ENCODE measurements at places on chromosomes 11 and 22.

DNA sequence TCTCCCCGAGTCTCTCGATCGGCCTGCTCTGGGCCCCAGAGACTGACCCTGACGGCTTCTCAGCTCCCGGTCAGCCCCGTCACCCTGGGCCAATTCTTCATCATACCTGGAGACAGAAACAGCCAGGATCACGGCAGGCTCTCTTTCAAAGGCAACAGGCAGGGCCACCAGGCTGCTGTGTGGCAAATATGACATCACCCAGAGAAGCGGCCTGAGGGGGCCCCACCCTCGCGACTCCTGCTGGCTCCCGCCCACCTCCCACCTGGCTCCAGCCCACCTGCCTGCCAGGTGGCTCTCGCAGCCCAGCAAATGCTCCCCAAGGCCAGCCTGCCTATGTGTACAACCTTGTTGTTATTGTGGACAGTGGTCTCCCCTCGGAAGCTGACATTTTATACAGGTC, 24.9 kb upstream of the PACSIN2 start:
- no peak for DNase-seq

GRCh38 chr11:11171854-11172253, 181.2 kb downstream of the CSNK2A3 start:
- no peak for DNase-seq

GRCh38 chr22:48352086-48352911, 1475.4 kb downstream of the BRD1 start:
- DNase-seq, result no peak

DNA sequence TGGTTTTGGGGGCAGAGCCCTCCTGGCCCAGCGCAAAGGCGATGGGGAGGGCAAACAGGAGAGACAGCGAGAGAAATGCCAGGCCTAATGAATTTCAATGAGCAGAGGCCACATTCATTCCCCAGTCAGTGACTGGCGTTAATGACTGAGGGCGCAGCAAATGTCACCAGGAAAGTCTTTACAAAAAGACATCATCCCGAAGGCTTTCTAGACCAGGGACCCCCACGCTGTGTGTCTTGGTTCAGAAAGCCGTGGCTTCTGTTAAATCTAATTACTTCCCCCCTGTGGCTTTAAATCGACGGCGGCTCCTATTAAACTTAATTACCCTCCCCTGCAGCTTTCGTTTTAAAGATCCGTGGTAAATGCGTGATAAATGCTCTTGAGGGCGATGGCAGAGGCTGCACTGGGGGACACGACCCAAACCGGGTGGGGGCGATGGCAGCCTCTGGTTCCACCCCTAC, 1.6 kb upstream of the FGF19 start:
- no peak for DNase-seq

- no peak for DNase-seq
These were observed at the start of gene SHANK3 for GRCh38 chr22:50672471-50673230. SHANK3 (plus strand) TSS chr22:50672823.

DNA sequence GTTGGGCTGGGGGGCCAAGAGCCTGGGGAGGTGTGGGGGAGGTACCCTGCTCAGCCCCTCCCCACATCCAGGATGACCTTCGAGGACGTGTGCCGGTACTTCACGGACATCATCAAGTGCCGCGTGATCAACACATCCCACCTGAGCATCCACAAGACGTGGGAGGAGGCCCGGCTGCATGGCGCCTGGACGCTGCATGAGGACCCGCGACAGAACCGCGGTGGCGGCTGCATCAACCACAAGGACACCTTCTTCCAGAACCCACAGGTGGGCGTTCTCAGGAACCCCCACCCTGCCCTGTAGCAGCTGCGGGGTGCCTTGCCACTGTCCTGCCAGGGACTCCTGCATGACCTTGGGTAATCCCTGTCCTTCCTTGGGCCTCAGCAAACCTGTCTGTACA, 10.0 kb upstream of the MYO7A start:
- no peak for DNase-seq

- DNase-seq, result no peak
These were observed 80.7 kb downstream of the RBFOX2 start for GRCh38 chr22:35947794-35948425.

DNA sequence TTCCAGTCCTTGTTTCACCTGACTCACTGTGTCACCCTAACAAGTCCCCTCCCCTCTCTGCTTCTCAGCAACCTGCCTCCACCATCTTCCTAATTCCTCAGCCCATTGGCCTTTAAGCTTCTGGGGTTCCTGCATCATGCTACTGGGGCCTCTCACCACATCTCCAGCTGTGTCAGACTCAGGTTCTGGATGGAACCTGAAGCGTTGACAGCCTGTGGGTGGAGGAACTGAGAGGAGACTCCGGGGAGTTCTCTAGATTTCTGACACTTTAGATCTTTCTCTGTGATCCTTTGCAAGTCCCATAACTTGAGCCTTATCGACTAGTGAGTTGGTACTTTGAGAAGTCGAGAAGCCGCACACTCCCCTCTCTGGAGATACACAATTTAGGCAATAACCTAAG, 11.6 kb upstream of the SLC5A1 start:
- no peak for DNase-seq

DNA sequence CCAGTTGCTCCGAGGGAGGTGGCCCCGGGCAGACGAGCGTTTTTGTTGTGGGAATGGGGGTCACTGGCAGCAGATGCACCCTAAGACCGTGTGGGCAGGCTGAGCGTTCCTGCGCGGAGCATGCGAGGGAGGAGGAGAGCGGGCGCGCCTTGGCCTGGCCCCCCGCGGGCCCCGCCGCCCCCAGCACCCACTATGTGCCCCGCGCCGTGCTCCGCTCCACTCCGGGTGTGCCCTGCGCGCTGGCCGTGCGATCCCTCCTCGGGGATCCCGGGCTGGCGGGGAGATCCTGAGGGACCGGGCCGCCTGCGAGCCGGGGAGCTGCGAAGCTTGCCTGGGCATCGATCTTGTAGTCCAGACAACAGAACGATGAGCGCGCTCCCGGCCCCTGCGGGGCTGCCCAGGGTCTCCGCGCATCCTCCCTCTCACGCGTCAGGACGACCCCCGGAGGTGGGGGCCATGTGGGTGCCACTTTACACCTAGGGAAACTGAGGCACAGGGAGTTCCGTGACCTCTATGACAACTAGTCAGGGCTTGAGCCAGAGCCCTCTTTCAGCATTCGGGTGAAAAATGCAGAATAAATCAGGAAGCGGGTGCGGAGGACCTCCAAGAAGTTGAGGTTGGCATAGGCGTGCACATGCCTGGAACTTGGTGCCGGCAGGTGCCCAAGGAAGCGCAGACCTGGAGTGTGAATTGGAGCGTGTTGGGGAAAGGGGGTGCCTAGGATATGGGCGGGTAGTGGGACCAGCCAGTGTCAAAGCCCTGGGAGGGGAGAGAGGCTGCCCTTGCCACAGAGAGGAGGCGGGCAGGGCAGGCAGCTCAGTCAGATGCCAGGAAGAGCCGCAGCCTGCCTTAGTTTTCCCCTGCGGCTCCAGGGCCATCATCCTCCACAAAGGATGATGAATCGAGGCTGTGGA, 1.3 kb upstream of the KMT5B start:
- DNase-seq, result no peak

DNA sequence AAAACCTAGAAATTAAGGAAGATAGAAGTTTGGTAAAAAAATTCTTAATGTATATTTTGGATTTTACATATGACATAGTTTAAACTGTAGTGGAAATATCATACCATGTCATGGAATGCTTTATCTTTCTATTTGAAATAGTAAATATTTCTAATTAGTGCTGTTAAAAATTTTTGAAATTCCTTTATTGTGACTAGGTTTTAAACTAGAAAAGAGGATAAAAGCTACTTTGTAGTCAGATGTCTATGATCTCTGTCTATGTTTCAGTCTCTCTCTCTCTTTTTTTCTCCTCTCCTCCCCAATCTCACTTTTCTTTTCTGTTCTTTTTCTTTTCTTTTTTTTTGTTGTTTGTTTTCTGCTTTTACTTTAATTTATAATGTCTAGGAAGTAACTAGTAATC, 226.2 kb downstream of the TMEM135 start:
- DNase-seq, result no peak

- no peak for DNase-seq
These were observed 4.4 kb upstream of the CD44 start for GRCh38 chr11:35134403-35135148.

GRCh38 chr22:24772493-24773220, 1.9 kb downstream of the PIWIL3 start:
- DNase-seq, result peak; percentile 32

DNA sequence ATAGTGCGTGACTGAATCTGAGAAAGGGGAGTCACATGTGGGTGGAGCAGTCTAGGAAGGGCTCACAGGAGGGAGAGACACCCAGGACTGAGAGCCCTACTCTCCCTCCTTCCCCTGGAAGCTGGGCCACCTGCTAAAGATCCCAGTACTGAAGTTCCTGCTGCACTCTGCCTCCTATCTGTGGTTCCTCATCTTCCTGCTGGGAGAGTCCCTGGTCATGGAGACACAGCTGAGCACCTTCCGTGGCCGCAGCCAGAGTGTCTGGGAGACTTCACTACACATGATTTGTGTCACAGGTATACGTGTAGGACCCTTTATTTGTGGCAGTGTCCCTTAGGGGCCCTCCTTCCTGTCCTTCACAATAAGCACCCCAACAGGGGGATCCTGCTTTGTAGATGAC, 19.3 kb downstream of the ART5 start:
- no peak for DNase-seq

GRCh38 chr11:834371-835316, 1.9 kb downstream of the CD151 start:
- peak; percentile 87 for DNase-seq

GRCh38 chr11:35031867-35032266, 107.1 kb upstream of the CD44 start:
- DNase-seq, result peak; percentile 83

- DNase-seq, result no peak
These were observed 256.0 kb downstream of the ETS1 start for GRCh38 chr11:128331317-128331716.

- DNase-seq, result no peak
These were observed 14.5 kb downstream of the JAML start for GRCh38 chr11:118210323-118210722.

DNA sequence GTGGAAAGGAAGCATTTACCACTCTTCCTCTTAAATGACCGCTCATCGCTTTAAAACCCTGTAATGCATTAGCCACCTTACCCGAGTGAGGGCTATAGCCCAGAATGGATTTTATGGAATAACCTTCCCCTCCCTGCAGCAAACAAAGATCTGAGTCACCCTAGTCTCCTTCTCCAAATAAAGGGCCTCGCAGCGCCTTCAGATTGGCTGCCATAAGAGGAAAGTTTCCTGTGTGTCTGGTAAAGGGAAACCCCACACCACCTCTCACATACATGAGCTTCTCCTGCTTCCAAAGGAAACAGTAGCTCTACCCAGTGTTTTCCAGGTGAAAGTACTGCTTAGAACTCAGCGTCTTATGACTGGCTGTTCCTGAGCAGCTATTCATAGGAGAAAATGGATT, 47.8 kb downstream of the PPP2R1B start:
- DNase-seq, result peak; percentile 54

DNA sequence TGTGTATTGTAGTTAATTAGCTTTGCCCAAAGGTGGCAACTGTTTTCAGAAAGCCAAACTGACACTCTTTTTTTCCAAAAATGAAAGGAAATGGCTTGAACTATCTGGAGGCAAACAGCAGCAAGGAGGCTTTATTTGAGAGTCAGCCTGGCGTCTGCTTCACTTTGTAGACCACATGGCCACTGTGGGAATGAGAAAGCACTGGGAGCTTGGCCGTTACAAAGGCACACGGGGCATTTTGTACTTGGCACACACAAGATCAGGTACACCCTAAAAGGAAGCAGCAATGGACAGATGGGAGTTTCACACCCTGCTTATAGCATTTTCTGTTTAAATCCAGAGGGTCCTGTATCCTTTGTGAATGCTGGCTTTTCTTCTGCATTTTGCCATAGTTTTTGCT, 126.3 kb downstream of the MPPED2 start:
- no peak for DNase-seq

DNA sequence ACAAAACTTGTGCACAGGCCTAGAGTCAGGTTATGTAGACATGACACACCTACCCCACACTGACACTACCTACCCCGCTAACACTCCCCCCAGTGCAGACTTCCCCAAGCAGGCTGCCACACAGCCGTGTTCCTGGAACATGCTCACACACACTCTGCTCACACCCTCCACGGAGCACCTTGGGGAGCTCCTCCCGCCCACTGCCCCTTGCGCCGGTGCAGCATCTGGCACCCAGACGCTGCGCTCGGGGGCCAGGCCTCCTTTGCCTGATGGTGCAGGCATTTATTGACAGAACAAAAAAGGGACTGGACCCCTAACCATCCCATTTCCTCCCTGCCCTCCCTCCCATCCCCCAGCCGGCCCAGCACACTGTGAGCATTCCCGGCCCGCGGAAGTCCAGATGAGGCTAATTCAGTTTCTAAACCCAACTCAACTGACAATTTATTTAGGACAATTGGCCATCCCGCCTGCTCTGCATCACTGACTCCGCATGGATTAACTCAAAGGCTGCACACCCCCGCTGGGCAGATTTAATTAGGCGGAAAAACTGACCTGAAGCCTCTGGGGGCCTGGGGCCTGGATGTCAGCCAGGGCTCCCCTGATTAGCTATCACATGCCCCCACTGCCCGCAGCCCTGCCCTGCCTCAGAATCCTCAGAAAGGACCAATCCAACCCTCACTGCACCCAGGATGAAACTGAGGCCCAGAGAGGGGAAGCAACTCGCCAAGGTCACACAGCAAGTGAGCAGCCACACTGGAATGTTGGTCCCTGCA, 30.1 kb downstream of the KCNC1 start:
- DNase-seq, result no peak

- no peak for DNase-seq
These were observed 9.2 kb upstream of the FAM83F start for GRCh38 chr22:39985383-39986035.

DNA sequence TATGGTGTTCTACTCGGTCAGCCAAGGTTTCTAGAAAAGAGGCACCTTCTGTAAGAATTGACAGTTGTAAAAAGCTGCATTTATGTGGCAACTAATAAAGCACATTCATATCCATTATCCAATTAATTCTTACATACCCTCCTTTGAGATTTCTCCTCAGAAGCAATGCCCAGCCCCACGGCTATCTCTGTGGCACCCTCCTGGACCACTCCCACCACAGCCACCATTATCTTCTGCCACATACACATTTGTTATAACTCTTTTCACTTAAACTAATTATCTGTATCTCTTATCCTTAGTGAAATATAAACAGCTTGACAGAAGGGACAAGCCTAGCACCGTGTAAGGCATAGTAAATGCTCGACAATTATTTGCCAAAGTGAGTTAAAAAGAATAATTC, 48.5 kb downstream of the PAK1 start:
- DNase-seq, result no peak

GRCh38 chr11:22670830-22671229, 4.4 kb downstream of the GAS2 start:
- no peak for DNase-seq

GRCh38 chr22:35605369-35605680, 11.8 kb downstream of the MB start:
- no peak for DNase-seq
